ENCODE measurements at places on chromosomes 12 and 14.
A peak's percentile ranks its signal among the peaks of the same experiment; 100 is the strongest.

GRCh38 chr14:44988694-44989093, 26.7 kb downstream of the TOGARAM1 start:
- DNase-seq: no peak

- DNase-seq: no peak
These were observed 9.4 kb downstream of the WASHC3 start for GRCh38 chr12:102052192-102053061.

GRCh38 chr14:55851301-55851700, 266.9 kb upstream of the PELI2 start:
- no peak for DNase-seq

- no peak for DNase-seq
These were observed 49.7 kb upstream of the DCD start for GRCh38 chr12:54697851-54698250.

DNA sequence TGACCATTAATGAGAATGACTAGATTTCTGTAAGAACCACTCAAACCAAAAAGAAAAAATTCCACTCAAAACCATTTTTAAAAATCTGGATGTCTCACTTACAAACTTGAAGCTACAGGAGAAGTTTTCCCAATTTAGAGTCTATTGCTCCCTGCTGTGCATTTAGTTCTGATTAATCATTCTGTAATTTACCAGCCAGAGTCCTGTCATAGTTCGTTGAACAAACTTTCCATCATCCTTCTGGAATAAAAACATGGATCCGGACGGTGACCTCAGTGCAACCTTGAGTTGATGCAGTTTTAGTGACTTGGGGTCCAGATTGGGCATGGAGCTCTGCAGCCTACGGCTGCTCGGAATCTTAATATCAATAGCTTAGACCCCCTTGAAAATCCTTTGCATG, 73.4 kb downstream of the PRMT8 start:
- no peak for DNase-seq

- DNase-seq: no peak
These were observed 953 bp upstream of the NXPH4 start for GRCh38 chr12:57215668-57216013.

GRCh38 chr12:5716201-5716600, 228.9 kb downstream of the ANO2 start:
- DNase-seq: no peak

GRCh38 chr12:119949145-119949544, 39.9 kb upstream of the BICDL1 start:
- no peak for DNase-seq

DNA sequence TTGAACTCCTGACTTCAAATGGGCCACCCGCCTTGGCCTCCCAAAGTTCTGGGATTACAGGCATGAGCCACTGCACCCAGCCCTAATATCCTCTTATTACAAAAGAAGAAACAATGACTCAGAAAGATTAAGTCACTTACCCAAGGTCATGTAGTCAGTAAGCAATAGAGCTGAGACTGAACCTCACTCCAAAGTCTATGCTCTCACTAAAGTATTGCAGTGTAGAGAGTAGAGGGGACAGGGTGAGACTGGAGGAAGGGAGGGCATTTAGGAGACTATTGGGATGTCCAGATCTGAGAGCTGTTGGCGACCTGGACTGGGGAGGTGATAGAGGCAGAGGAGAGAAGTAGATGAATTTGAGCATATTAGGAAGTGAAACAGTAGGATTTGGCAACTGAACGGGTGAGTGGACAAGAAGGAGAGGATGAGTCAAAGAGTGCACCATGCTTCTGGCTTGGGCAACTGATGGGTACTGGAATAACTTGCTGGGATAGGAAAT, 11.8 kb downstream of the P2RX7 start:
- no peak for DNase-seq

- no peak for DNase-seq
These were observed 24.3 kb downstream of the NCOR2 start for GRCh38 chr12:124543052-124543589.

DNA sequence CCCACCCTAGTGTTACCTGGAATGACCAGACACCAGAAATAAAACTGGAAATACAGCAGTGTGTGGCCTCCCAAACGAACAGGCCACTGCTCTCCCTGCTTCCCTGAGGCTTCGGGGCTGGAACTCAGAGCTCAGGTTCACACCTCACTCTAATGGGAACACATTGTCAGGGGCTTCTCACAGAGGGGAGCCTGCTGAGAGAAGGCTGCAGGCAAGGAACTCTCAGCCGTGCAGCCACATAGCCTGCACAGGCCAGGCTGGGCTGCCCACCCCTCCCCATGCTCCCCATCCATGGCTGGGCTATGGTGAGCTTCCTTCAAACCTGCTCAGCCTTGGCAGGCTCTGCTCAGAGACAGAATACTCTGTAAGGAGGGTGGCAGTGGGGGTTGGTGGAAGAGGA, 302.5 kb downstream of the EMP1 start:
- DNase-seq: no peak

DNA sequence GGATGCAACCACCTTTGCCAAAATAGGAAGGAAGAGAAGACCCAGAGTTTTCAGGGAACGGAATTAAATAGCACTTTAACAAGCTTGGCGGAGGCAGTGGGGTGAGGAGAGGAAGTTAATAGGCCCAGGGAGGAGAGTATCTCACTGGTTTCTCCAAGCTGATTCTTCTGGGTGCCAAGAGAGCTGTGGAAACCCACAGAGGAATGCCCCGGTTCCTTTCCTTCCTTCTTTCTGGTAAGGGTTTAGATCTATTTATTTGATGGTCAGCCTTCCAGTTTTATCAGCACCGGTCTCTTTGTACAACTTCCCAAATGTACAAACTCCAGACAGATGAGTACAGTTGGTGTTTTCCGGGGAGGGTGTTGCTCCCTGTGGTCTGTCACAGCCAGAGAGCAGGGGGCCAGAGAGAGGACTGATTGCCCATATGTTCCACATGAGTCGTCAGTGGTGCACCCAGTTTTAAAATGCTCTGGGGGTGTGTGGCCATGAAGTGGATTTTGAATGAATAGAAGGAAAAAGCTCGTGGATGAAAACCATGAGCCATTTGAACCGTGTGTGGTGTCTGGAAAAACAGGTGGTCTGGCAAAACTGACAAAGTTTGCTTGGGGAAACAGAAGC, 26.6 kb downstream of the PRKCH start:
- no peak for DNase-seq

DNA sequence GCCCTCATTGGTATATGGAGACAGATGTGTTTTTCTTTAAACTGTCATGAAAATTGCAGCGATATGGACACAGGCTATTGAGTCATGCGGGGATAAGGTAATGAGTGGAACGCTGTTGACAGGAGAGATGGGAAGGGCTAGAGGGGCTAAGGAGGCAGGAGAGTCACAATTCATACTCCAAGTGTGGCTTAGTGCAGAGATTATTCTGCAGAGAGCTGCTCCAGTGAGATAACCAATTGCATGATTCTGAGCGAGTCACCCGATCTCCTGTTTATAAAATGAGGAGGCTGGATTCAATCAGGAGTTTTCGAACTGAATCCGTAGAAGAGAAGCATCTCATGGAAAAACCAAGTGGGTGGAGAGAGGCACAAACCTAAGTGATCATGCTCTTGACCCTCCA, 106.4 kb upstream of the PLEKHG7 start:
- no peak for DNase-seq

GRCh38 chr12:12723149-12723680, 6.0 kb downstream of the CDKN1B start:
- no peak for DNase-seq

DNA sequence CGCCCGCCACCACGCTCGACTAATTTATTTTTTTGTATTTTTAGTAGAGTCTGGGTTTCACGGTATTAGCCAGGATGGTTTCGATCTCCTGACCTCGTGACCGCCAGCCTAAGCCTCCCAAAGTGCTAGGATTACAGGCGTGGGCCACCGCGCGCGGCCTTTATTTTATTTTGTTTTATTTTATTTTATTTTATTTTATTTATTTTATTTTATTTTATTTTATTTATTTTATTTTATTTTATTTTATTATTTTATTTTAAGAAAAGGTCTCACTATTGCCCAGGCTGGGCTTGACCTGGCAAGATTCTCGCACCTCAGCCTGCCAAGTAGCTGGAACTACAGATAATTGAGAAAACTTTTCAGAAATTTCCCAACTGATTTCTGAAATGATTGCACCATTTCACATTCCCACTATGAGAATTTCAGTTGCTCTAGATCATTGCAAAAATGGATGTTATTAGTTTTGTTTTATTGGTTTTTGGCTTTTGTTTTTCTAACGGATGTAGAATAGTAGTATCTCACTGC, 358.3 kb downstream of the SLC6A15 start:
- DNase-seq: no peak

DNA sequence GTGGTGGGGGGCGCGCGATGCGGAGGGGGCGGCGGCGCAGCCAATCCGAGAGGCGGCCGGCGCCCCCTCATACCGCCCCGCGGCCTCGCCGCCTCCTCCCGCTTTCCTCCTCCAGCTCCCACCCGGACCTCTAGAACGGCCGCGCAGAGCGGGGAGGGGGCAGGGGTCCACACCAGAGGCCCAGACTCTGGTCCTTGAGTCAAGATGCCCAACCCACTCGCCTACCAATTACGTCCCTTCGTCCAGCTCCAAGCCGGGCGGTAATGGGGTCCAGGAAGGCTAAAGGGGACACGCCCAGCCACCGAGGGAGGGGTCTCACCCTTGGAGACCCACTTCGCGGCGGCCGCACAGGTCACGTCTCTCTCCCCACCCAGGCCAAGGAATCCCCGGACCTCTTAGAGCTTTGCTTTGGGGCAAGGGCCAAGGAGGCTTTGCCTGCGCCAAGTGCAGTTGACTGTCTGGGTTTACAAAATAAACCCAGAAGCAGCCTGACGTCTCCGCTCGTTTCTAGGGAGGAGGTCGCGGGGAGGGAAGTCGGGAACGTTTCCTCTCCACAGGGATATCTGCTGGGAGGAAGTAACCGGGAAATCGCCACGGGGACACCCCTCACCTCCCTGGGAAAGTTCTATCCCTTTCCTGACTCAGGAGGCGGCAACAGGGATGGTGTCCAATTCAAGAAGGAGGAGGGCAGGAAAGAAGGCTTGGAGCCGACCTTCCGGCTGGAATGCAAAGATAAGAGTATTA, 394 bp upstream of the AMIGO2 start:
- no peak for DNase-seq

DNA sequence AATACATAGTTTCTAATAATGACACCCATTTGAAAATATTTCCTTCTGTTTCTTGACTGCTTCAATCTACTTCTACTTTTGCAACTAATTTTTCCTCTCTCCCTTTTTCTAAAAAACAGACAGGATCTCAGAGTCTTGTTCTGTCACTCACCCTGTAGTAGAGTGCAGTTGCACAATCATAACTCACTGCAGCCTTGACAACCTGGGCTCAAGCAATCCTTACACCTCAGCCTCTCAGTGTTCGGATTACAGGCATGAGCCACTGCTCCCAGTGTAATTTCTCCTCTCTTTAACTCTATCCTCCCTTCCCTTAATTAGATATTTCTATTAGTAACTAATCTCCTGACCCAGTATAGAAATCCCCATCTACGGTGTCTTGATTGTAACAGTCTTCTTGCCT, 45.4 kb downstream of the SENP1 start:
- DNase-seq: no peak

- peak; percentile 53 for DNase-seq
These were observed 107.0 kb downstream of the HELB start for GRCh38 chr12:66409195-66409871.

- no peak for DNase-seq
These were observed 422.4 kb upstream of the LMO3 start for GRCh38 chr12:17028348-17028747.

DNA sequence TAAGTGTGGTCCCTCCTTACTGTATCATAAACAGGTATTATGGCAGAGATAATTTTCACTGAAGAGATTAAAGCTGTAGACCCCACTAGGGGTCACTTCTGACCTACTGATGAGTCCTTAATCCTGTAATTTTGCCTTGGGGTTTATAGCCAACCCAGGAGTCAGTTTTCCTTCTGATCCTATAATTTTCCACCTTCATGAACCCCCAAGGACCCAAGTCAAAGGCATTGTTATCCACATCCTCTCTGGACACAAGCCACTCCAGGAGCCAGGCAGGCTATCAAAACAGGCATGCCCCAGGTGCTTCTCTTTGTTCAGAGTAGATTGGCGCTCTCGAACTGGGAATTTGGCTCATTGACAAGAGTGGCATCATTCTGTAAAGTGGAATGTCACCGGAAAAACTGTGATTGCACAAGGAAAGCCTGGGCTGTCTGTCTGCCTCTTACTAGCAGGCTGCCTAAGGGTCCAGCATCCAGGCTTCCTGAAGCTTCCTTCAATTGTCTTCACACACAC, 1523.2 kb upstream of the FLRT2 start:
- DNase-seq: no peak

- no peak for DNase-seq
These were observed 19.2 kb upstream of the CACNA2D4 start for GRCh38 chr12:1937481-1938224.

DNA sequence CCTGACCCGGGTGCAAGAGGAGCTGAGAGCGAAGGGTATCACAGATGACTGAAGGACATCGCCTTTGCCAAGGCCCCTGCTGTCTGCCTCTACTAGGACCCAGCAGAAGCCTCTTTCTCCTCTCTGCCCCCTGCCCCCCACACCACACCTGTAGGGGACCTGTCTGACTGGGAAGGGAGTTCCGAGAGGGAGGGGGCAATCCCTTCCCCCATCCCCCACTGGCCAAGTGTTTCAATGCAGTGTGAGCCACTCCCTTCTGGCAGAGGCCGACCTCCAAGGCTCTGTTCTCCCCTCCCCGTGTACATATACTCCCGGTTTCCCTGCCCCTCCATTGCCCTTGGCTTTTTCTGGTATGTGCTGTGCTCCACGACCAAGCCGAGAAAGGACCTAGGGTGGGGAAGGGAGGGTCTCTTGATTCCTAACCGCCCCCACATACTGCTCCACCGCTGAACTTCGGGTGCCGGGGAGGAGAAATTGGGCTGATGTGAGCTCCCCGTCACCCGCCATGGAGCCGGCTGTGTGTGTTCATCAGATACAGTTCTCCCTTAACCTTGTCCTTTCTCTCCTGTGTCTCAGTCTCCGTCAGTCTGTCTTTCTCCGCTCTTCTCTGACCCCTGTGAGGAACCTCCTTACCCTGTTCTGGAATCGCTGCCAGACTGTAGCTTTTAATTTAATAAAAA, 2.0 kb upstream of the ARHGEF25 start:
- DNase-seq: no peak

- DNase-seq: no peak
These were observed 49.8 kb upstream of the CDKN3 start for GRCh38 chr14:54347044-54347443.

- DNase-seq: no peak
These were observed 42.5 kb upstream of the GNPNAT1 start for GRCh38 chr14:52833891-52834290.

GRCh38 chr14:103398427-103399195, 13.4 kb downstream of the MARK3 start:
- no peak for DNase-seq

All from bone marrow (tissue), 2 donors.